ENCODE measurements at places on chromosomes 2 and 18.

DNA sequence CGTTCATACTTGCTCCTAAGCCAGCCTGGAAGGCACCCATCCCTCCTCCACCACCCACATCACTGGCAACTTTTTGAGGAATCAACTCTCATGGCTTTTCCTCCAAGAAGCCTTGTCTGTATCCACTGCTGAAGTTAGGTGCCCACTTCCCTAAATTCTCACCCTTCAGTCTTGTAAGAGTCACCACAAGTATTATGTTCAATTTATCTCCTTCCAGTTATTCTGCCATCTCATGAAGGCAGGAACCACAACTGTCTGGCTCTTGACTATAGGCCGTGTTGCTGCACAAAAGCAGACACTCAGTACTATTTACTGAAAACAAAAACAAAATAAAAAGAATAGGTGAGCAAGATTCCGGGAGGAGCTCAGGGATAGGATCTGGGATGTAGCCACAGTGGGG lies 234.8 kb downstream of the CYRIA start:
- DNase-seq: no peak

DNA sequence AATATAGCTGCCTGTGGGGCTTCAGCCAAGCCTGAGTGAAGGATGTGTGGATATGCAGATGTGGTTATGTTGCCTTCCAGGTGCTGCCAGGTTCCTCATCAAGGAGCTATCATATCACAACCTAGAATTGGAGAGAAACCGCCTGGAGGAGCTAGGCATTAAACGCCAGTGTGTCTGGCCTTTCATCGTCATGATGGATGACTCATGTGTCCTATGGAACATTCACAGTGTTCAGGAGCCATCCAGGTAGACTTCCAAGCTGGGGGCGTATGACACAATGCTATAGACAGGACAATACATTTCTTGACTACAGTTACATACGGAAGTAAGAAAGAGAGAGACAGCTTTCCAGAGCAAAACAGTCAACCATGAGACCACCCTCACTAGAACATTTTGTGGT lies 86.8 kb downstream of the ESCO1 start:
- no peak for DNase-seq

DNA sequence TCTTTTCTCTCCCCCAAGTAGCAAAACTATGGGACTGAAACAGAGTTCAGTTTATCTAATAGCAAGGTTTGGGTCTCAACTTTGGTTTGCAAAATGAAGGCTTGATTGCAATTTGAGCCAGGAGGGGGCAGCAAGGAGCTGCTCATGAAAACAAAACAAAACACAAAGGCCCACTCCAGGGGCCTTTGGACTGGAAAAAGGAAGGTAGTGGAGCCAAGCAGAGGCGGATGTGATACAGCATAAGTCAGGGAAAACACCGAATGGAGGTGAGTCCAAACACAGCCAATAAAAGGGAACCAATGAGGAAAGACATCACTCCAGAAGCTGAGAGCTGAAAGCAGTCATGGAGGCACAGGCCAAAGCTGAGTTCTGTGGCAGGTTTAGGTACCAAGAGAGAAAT lies 799.7 kb upstream of the ACVR2A start:
- DNase-seq: peak; percentile 43

- peak; percentile 40 for DNase-seq
These were observed 7.8 kb downstream of the FRZB start for GRCh38 chr2:182858671-182859070.

GRCh38 chr2:29582062-29582461 lies 339.3 kb downstream of the ALK start:
- no peak for DNase-seq

DNA sequence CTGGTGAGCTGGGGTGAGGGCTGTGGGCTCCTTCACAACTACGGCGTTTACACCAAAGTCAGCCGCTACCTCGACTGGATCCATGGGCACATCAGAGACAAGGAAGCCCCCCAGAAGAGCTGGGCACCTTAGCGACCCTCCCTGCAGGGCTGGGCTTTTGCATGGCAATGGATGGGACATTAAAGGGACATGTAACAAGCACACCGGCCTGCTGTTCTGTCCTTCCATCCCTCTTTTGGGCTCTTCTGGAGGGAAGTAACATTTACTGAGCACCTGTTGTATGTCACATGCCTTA lies 10.5 kb downstream of the PROC start:
- no peak for DNase-seq

GRCh38 chr2:113966832-113967231 lies 76.9 kb downstream of the ACTR3 start:
- peak; percentile 55 for DNase-seq

Measured in iris pigment epithelial cell (primary cell).